B cell (primary cell): ENCODE measurements at places on chromosomes 3 and 15. TPM values are rescaled to one million over a fixed set of nuclear protein-coding genes. Genes with fewer than 3 reads are reported as not detected.

GRCh38 chr3:115100806-115101205, 46.3 kb downstream of the ZBTB20 start:
- DNase-seq, result no peak

The TMC3 gene
- total RNA-seq, result not detected in 2 replicates

DNA sequence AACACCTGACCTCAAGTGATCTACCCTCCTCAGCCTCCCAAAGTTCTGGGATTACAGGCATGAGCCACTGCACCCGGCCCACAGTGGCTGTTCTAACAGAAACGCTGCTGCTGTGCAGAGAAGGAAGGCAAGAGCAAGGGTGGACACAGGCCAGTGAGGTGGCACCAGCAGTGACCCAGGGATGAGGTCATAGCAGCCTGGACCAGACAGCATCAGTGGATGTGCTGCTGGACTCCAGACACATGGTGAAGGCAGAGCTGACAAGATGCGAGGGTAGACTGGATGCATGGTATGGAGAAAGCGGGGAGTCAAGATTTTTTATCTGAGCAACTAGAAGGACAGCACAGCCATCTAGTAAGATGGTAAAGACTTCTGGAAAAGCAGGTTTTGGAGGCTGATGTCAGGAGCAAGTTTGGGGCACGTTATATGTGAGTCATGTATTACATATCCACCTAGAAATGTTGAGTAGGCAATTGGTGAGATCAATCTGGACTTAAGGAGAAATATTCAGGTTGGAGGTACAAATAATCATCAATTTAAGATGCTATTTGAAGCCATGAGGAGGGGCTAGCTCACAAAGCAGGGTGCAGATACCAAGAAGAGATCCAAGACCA, 22.1 kb upstream of the TJP1 start:
- no peak for DNase-seq

The PLA2G4F gene
- not detected in 2 replicates for total RNA-seq

DNA sequence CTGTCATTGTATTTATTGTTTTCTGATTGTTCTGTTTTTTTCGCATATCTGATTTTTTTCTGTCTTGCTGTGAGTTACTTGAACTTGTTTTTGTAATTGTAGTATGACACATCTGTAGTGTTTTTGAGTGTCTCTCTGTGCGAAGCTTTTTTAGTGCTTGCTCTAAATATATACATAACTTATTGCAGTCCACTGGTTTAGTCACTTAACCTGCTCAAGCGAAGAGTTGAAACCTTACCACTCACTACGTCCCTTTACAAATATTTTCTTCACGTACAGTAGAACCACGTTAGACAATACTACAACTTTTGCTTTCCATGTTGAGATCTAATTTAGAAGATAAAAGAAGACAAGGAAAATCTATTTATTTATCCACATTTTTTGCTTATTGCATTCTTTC, 713.0 kb upstream of the GRM7 start:
- DNase-seq, result no peak

GRCh38 chr3:153901991-153902390, 219.2 kb upstream of the ARHGEF26 start:
- DNase-seq, result no peak

The LIPH gene
- total RNA-seq, result not detected in 2 replicates

The GOLGA8G gene
- not detected in 2 replicates for total RNA-seq

The SCN5A gene
- total RNA-seq, result 0.20 and 0.36 TPM in 2 replicates

DNA sequence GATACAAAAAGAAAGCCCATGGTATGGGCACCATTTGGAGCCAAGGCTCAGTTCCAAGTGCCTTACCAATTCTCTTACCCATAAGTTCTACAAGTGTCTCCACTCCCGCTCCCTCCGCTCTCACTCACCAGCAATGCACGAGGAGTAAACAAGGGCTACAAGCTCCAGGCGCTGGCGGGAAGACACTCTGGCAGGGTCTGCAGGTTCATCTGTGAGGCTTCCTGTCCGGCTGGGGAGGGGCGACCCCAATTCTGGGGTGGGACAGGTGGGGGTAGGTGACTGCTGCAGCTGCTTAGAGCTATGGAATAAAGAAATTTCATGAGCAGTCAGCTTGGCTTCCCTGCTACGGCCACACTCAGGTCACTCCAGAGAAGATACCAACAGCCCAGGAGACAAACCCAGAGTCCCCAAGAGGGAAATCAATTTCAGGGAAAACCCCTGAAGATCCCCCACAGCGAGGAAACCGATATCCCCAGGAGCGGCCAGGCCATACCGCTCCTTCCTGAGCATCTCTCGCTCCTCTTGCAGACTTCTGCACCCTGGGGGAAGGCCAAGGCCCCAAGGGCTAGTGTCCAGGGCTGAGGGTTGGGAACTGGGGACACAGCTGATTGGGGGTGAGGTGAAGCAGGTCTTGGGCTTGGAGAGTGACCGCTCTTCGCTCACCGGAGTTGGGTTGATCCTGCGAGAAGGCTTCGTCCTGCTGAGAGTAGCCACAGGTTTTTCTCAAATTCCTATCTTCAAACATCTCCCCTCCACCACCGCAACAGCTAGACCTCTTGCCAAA, 1.4 kb downstream of the CDAN1 start:
- peak; percentile 22 for DNase-seq

DNA sequence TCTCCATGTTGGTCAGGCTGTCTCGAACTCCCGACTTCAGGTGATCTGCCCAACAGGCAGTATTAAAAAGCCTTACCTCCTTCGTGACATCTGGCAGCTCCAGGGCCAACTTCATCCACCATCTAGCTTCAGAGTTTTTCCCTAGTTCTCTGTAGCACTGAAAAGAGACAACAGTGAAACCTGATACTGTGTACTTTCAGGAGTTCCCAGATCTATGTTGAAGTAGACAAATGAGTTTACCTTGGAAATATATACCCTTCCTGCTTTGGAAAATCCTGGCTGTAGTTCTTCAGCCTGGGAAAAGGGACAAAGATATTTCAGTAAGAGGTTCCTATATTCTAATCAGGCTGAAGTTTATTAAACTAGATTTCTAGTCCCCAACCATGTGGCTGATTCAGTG, 18.0 kb downstream of the RMDN3 start:
- no peak for DNase-seq

The CEP19 gene
- 4.6 and 5.0 TPM in 2 replicates for total RNA-seq

The TYRO3 gene
- 0.05 TPM in 1 of 2 replicates, not detected in the other for total RNA-seq

GRCh38 chr3:41574900-41575299, 375.6 kb downstream of the CTNNB1 start:
- DNase-seq, result no peak

DNA sequence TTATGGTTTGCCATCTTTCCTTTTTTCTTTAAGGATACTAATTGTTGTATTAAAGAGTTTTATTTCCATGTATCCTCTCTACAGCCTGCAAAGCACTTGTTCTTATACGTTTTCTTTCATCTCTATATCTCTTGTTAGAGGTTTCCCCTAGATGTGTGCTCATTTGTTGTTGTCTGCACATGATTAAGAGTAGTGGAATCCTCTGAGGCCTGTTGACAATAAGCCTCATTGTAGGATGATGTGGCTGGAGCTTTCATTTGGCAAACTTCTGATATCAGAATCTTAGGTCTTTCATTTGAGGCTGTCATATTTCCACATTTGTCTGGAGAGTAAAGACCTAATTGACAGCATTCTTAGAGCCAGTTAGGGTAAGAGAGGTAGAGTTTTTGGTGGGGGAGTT, 506.0 kb downstream of the DIPK2A start:
- no peak for DNase-seq

The GPR62 gene
- not detected in 2 replicates for total RNA-seq

DNA sequence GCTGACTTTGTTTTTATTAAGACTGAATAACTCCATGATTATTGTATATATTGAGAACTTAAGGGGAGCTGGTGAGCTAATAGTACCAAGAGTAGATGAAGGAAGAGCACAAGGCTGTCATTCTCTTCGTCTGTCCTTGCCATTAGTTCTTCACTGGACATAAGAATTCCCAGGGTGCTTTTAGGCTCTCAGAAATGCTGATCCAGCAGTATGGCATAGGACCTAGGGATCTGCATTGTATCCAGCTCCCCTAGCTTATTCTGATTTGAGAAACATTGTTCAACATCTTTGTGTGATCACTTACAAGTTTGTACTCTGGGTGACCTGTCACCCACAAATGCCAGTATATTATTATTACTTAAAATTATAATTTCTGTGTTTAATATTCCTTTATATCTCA, 47.6 kb downstream of the CEP63 start:
- no peak for DNase-seq

The SETMAR gene
- total RNA-seq, result 6.8 and 7.6 TPM in 2 replicates

DNA sequence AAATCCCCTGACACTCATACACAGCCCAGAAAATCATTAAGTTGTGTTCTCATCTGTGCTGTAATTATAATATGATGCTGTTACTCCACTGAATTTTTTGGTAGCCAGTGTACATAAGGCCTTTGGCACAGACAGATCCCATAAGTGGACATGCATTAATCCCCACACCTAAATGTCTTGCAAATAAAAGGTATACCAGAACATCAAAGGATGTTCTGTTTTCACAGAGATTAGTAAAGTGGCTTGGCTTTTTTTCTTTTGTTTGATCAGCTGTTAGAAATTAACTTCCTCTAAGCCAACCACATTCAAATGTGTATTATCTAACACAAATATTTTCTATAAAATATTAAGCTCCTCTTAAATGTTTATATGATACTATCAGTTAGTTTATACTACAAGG, 2.7 kb downstream of the SST start:
- DNase-seq, result no peak

DNA sequence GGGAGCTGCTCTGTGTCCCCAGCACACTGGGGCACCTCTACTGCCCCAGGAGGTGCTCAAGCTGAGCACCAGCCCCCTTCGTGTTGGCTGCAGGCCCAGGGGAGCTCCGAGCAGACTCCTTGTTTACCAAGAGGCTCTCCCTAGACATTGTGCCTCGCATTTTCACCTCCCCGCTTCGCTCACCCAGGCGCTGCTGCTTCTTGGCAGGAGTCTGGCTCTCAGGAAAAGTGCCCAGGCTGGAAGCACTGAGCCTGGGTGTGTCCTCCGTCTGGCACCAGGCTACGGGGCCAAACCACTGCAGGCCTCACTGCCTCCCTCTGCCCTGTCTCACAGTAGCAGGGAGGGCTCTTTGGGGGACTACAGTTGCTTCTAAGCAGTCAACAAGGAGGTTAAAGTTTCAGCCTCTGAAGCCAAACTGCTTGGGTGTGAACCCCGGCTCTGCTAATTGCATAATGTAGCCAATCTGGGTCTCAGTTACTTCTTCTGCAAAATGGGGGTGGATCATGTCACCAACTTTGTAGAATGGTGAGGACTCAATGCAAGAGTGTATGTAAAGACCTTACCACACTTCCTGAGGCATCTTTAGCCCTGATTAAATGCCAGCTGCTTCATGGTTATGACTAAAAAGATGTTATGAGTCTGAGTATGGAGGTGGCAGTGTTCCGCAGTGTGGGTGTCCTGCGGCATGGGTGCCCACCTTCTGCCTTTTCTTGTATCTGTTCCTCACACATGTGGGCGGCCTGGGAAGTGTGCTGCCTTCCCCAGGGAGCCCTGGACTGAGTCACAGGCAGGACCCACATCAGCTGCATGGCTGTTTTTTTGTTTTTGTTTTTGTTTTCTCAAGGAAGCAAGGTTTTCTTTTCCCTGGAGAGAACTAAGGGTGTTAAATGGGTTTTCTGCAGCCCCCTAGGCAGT, 88.9 kb downstream of the CLSTN2 start:
- DNase-seq, result no peak

The FOXB1 gene
- total RNA-seq, result not detected in 2 replicates

DNA sequence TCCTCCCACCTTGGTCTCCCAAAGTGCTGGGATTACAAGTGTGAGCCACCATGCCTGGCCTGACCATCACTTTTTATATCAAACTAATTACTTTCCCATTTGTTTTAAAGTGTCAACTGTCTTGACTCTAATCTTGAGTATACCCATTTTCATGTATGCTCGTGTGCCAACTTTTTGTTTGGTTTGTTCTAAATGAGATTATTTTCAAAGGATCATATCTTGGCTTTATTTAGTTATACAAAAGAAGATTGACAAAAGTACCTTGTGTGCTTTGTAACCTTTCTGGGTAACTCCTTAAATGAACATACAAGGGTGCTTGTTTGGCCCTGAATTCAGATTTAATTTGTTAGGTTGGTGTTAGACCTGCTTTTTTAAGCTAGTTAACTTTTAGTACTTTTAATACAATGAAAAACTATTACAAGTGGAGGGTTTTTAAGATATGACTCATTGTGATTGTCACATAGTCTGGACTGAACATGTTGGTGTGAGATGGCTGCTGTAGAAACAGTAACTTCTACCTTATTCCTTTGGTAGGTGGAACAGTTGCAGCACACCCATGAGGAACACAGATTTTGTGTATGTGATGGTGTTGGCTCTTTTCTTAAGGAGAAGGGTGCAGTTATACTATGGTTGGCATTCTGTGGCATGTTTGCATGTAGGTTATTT, 10.7 kb downstream of the KIF23 start:
- no peak for DNase-seq

The BNC1 gene
- not detected in 2 replicates for total RNA-seq

The EPHA6 gene
- not detected in 2 replicates for total RNA-seq

DNA sequence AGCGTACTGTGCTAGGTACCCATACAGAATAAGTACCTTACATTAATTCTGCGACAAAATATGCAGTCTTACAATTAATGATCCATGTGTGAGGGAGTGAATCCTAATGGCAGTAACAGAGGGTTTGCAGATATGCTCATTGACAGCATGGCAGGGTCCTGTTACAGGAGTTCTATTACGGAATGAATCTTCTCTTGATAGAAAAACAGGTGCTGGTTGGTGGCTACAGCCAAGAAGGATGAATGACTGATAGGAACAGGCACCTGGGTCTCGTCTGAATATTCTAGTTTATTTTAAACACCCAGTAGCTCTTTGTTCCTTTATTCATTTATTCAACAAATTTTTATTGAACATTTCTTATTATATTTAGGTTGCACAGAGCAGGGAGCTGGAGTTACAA, 22.8 kb downstream of the PGBD4 start:
- no peak for DNase-seq

GRCh38 chr3:120137548-120137947, 43.3 kb upstream of the GSK3B start:
- DNase-seq, result no peak

DNA sequence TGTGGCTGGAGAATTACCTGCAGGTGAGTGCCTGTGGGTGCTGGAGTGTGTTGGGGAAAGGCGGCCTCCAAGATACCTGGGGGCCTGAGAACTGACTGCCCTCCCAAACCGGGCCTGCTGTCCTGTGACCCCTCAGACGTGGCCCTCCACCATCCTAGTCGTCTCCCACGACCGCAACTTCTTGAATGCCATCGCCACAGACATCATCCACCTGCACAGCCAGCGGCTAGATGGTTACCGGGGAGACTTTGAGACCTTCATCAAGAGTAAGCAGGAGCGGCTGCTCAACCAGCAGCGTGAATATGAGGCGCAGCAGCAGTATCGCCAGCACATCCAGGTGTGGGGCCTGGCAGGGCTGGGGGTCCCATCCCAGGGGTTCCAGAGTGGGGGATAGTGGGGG, 3.4 kb downstream of the ABCF3 start:
- no peak for DNase-seq

- no peak for DNase-seq
These were observed 117.7 kb downstream of the CCNL1 start for GRCh38 chr3:157042226-157042625.

- DNase-seq, result no peak
These were observed 555.2 kb downstream of the MAGI1 start for GRCh38 chr3:65483480-65483879.

GRCh38 chr3:151037746-151038477, 47.6 kb upstream of the MED12L start:
- DNase-seq, result no peak

The CHSY1 gene
- total RNA-seq, result 18.9 and 20.3 TPM in 2 replicates

- no peak for DNase-seq
These were observed 2.2 kb downstream of the NXPE3 start for GRCh38 chr3:101781166-101781565.
